ENCODE measurements at places on chromosomes 2 and 18. TPM values are rescaled to one million over a fixed set of nuclear protein-coding genes. Genes with fewer than 3 reads are reported as not detected.

Gene UGT1A10
- total RNA-seq: not detected

Gene LYG1
- 2.0 TPM for total RNA-seq

- no peak for DNase-seq
- H3K36me3 ChIP-seq: no peaks in the 10 kb centered on the region
- H3K4me3 ChIP-seq: no peak overlapping the region
- H3K27me3 ChIP-seq: no peaks in the 10 kb centered on the region
Measured at GRCh38 chr2:40797120-40797519, 345.2 kb upstream of the SLC8A1 start.

GRCh38 chr2:25041928-25042320, at the start of gene EFR3B:
Gene EFR3B (plus strand): TSS chr2:25042076. CDS start chr2:25042313, 237 bp downstream.
- H3K4me3 ChIP-seq: peak within 1 kb of the TSS; percentile 43
- H3K36me3 ChIP-seq: no peaks in the 10 kb centered on the region
- DNase-seq: peak; percentile 84
- H3K27ac ChIP-seq: no peak within 1 kb of the TSS
- H3K27me3 ChIP-seq: peaks cover 24% of the 10 kb centered on the region
- H3K4me1 ChIP-seq: peaks cover 18% of the 10 kb centered on the region

DNA sequence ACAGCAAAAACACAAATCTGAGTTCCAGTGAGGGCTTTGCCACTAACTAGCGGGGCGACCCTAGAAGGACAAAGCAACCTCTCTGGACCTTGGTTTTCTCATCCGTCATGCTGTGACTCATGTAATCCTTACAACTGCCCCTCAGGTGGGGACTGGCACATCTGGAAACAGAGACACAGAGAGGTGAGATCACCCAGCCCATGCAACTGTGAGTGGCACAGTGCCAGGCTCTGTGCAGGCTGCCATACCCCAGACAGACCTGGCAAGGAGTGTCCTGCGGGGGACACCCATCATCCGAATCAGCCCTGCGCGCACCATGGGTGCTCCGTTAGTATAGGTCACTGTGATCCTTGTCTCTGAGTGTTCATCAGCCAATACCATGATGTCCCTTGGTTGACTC, 198.3 kb downstream of the SMAD7 start:
- no peaks in the 10 kb centered on the region for H3K36me3 ChIP-seq
- H3K4me3 ChIP-seq: no peak overlapping the region
- H3K27ac ChIP-seq: no peak overlapping the region
- DNase-seq: no peak
- H3K27me3 ChIP-seq: no peaks in the 10 kb centered on the region

GRCh38 chr2:11669454-11670291, at the start of gene NTSR2:
Gene NTSR2 (minus strand): TSS chr2:11670195. CDS start chr2:11670129, 66 bp downstream.
- peaks cover 10% of the 10 kb centered on the region for H3K27me3 ChIP-seq
- no peak within 1 kb of the TSS for H3K27ac ChIP-seq
- no peaks in the 10 kb centered on the region for H3K4me1 ChIP-seq
- DNase-seq: peak; percentile 10
- H3K4me3 ChIP-seq: no peak within 1 kb of the TSS
- no peaks in the 10 kb centered on the region for H3K36me3 ChIP-seq

- DNase-seq: peak; percentile 28
- H3K27me3 ChIP-seq: no peaks in the 10 kb centered on the region
- peak overlapping the region; percentile 89 for H3K27ac ChIP-seq
- no peaks in the 10 kb centered on the region for H3K36me3 ChIP-seq
- H3K4me3 ChIP-seq: peak overlapping the region; percentile 96
- H3K4me1 ChIP-seq: peaks cover 62% of the 10 kb centered on the region
Measured at GRCh38 chr2:96207073-96207773, 1.4 kb downstream of the STARD7 start.

GRCh38 chr2:222450021-222450420, 25.7 kb downstream of the SGPP2 start:
- H3K27ac ChIP-seq: no peak overlapping the region
- DNase-seq: no peak
- no peak overlapping the region for H3K4me3 ChIP-seq

All from CD4-positive, CD25-positive, alpha-beta regulatory T cell (primary cell).